ENCODE measurements at places on chromosomes 6 and 20. TPM values are rescaled to one million over a fixed set of nuclear protein-coding genes. Genes with fewer than 3 reads are reported as not detected.
A peak's percentile ranks its signal among the peaks of the same experiment; 100 is the strongest.

KCNQ5 gene
- total RNA-seq = 6.1 TPM

CYP39A1 gene
- not detected for total RNA-seq

ADTRP gene
- total RNA-seq = 71.6 TPM

CSTF1 gene
- 74.5 TPM for total RNA-seq

TXLNB gene
- 0.19 TPM for total RNA-seq

GRCh38 chr6:131015630-131016263 lies 47.3 kb downstream of the EPB41L2 start:
- DNase-seq = no peak
- no peaks in the 10 kb centered on the region for H3K4me1 ChIP-seq
- no peak overlapping the region for H3K27ac ChIP-seq
- H3K27me3 ChIP-seq = no peaks in the 10 kb centered on the region
- H3K36me3 ChIP-seq = no peaks in the 10 kb centered on the region

DNA sequence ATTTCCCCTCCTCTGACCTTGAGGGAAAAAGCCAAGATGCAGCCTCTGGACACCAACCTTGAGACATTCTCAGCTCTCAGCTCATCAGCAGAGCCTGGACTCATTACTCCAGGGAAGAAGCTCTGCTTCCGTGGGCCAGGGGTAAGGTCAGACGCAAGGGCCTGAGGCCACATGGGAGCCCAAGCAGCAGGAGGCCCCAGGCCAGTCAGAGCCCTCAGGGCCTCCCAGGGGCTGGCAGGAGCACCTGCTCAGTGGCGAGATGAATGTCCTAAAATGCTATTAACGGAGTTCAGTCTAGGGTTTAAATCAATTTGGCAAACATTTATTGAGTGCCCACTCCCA lies 208.6 kb downstream of the ERMARD start:
- no peaks in the 10 kb centered on the region for H3K36me3 ChIP-seq
- H3K4me3 ChIP-seq = no peak overlapping the region
- no peak overlapping the region for H3K27ac ChIP-seq
- DNase-seq = no peak

- no peaks in the 10 kb centered on the region for H3K4me1 ChIP-seq
- H3K4me3 ChIP-seq = no peak overlapping the region
- no peak for DNase-seq
- H3K27me3 ChIP-seq = peaks cover 21% of the 10 kb centered on the region
- H3K27ac ChIP-seq = no peak overlapping the region
Measured at GRCh38 chr6:159359581-159360297, 190.5 kb downstream of the FNDC1 start.

DNA sequence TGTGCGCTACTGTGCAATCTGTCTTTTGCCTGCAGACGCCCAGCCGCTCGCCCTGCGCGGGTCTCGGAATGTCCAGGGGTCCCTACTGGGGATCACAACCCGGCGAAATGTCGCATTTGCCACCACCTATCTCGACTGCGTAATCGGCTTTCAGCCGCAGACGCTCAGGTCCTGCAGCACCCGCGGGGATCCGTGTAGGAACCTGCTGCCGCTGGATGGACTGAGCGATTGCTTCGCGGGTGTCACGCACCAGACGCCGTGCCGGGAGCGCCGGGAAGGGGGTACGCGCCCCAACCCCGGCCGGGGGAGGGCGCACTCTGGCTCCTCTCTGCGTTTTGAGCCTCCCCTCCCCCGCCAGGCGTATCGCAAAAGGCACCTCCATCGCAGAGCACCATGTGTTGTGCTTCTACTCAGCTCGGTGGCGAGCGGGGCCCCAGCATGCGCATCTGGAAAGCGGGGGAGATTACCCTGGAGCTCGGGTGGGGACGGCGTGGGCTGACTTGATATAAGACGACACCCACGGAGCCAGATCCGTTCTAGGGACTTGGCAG lies 747 bp upstream of the PTPRA start:
- H3K27me3 ChIP-seq = no peaks in the 10 kb centered on the region
- peaks cover 10% of the 10 kb centered on the region for H3K36me3 ChIP-seq
- peak overlapping the region; percentile 89 for H3K27ac ChIP-seq
- H3K4me3 ChIP-seq = peak overlapping the region; percentile 97
- peak; percentile 85 for DNase-seq
- H3K4me1 ChIP-seq = peaks cover 61% of the 10 kb centered on the region

GRCh38 chr6:160238761-160239751 lies 19.6 kb downstream of the SLC22A2 start:
- H3K27ac ChIP-seq = no peak overlapping the region
- peaks cover 5% of the 10 kb centered on the region for H3K36me3 ChIP-seq
- peaks cover 5% of the 10 kb centered on the region for H3K27me3 ChIP-seq
- DNase-seq = no peak
- H3K4me3 ChIP-seq = no peak overlapping the region

GRCh38 chr6:162856885-162857284 lies 129.1 kb downstream of the PACRG start:
- no peak overlapping the region for H3K4me3 ChIP-seq
- no peaks in the 10 kb centered on the region for H3K4me1 ChIP-seq
- no peaks in the 10 kb centered on the region for H3K27me3 ChIP-seq
- peaks cover 3% of the 10 kb centered on the region for H3K36me3 ChIP-seq

DNA sequence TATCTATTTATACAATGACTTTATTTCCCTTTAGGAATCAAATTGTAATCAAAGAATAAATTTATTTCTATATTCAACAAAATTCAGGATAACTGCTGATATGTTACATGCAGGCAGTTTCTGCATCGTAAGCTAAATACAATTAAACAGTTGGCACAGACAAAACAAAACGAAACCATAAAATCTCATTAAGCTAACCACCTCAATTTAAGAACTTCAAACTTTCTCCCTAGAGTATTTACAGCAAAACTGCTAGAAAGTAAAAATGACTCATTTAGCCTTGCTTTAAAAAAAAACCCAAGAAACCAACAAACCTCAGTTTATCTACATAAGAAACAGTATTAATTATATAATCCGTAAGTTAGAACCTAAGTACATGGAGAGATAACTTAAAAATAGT lies 17.1 kb downstream of the SSR1 start:
- peaks cover 15% of the 10 kb centered on the region for H3K4me1 ChIP-seq
- no peak overlapping the region for H3K27ac ChIP-seq
- no peaks in the 10 kb centered on the region for H3K27me3 ChIP-seq
- DNase-seq = no peak
- H3K36me3 ChIP-seq = peaks cover 6% of the 10 kb centered on the region

- no peaks in the 10 kb centered on the region for H3K27me3 ChIP-seq
- peaks cover 8% of the 10 kb centered on the region for H3K36me3 ChIP-seq
- H3K4me3 ChIP-seq = no peak overlapping the region
- DNase-seq = no peak
- H3K4me1 ChIP-seq = peaks cover 40% of the 10 kb centered on the region
Measured at GRCh38 chr6:119308048-119308570, 41.5 kb downstream of the MAN1A1 start.

DNA sequence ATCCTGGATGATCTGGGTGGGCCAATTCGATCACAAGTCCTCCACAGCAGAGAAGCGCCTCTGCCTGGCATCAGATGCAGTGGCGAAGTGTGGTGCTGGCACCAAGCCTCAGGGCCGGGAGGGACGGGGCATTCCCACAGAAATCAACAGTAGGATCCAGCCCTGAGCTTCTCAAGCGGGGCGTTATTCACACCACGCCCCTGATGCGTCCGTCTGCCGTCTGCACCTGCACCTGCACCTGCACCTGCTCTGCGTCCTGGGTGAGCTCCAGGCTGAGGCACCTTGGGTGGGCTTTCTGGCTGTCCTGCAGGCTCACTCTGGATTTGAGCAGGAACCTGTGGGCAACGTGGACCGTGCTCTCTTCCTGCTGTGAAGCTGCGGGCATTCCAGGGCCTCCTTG lies 13.8 kb upstream of the NTSR1 start:
- H3K4me3 ChIP-seq = no peak overlapping the region
- H3K27ac ChIP-seq = no peak overlapping the region
- H3K36me3 ChIP-seq = no peaks in the 10 kb centered on the region

DNA sequence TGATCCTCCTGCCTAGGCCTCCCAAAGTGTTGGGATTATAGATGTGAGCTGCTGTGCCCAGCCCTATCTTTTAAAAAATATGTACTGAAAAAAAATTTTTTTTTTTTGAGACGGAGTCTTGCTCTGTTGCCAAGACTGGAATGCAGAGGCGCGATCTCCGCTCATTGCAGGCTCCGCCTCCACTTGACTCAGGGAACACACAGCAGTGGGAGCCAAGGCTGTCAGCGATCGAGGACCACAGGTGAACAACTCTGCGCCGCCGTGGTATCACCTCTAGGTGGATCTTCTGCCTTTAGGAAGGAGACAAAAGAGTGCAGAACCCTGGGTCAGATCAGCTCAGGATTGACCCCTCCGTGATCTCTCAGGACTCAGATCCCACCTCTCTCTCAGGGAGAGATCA lies 13.7 kb downstream of the RAET1E start:
- peaks cover 25% of the 10 kb centered on the region for H3K27me3 ChIP-seq
- no peaks in the 10 kb centered on the region for H3K36me3 ChIP-seq
- DNase-seq = no peak
- no peak overlapping the region for H3K27ac ChIP-seq
- no peaks in the 10 kb centered on the region for H3K4me1 ChIP-seq
